ENCODE measurements at places on chromosomes 12 and 14.

- no peak for DNase-seq
These were observed 149.0 kb upstream of the SEL1L start for GRCh38 chr14:81682701-81683100.

DNA sequence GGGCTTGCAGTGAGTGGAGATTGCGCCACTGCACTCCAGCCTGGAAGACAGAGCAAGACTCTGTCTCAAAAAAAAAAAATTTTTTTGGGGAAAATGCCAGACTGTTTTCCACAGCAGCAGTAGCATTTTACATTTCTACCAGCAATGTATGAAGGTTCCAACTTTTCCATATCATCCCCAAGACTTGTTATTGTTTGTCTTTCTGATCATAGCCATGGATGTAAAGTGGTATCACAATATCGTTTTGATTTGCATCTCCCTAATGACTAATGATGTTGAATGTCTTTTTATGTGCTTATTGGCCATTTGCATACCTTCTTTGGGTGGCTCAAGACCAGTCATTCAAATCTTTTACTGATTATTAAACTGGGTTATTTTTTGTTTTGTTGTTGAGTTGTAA lies 63.7 kb downstream of the NTN4 start:
- no peak for DNase-seq

GRCh38 chr12:54959291-54960018 lies 25.1 kb downstream of the TESPA1 start:
- no peak for DNase-seq

GRCh38 chr12:12837025-12837812 lies 24.1 kb downstream of the DDX47 start:
- DNase-seq, result no peak

DNA sequence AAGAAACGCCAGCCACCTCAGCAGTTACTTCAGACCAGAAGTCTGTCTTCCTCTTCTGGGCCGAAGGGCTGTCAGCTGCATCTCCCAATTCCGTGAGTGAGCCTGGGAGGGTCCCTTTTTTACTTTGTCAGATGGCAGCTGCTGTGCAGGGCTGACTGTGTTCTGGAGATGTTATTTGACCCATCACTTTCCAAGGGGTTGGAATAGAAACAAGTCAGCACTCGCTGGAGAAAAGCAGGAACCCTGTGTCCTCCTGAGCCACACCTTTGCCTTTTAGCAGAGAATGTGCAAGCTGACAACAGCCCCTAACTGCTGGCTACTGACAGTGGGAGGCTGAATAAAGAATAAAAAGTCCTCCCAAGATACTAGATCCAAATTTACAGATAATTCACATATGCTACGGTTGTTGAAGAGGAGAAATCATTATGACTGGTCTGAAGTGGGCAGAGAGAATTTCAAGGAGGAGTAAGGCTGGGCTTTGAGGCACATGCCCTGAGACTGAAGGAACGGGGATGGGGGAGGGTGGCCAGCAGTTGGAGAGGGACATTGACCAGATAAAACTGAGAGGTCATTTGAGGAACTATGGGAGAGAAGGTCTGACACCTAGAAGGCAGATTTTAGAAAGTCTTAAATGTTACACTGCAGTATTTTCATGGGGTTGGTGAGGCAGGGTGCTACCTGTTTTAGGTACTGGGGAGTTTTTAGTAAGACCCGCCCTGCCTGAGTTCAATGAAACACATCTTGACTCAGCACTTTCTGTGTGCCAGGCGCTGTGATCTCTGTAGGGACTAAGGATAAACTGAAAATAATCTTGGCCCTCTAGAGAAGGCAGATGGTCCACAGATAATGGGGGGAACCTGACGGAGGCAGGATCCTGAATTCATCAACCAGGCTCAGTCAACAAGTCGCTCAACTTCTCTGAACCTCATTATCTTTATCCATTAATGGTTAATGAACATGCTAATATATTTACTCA lies 27.4 kb downstream of the FAM234B start:
- DNase-seq, result no peak

DNA sequence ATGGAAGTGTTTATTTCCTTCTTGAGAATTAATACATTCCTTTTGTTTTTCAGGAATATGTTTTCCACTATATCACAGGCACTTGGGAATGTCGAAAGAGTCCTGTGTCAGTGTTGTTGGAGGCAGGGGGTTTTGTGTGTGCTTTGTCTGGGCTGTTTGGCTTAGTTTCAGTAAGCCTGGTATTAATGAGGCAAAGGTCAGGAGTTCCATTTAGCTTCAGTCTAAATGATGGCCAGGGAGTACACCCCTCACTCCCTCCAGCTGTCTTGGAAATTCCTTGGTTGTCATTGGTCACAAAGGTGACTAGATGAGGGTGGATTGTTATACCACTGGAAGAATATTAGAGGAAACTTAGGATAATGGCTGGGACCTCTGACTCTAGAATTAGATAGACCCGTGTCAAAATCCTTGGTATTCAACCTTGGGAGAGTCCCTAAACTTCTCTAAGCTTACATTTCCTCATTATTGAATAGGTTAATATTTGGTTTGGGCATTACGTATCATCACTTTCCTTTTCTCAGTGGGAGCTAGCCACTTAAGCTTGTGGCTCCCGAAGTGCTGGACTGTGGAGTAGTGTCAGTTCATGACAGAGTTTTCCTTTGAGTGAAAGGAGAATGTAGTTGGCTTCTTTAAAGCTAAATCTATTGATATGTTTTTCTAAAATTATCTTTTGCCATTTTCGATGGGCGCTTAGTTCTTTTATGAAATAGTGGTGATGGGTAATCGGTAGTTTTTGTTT lies 5.2 kb downstream of the FRS2 start:
- no peak for DNase-seq

All from T-helper 9 cell (primary cell).